ENCODE measurements at places on chromosomes 4 and X.

- DNase-seq, result no peak
These were observed 370.9 kb upstream of the SMIM31 start for GRCh38 chr4:164383058-164383357.

DNA sequence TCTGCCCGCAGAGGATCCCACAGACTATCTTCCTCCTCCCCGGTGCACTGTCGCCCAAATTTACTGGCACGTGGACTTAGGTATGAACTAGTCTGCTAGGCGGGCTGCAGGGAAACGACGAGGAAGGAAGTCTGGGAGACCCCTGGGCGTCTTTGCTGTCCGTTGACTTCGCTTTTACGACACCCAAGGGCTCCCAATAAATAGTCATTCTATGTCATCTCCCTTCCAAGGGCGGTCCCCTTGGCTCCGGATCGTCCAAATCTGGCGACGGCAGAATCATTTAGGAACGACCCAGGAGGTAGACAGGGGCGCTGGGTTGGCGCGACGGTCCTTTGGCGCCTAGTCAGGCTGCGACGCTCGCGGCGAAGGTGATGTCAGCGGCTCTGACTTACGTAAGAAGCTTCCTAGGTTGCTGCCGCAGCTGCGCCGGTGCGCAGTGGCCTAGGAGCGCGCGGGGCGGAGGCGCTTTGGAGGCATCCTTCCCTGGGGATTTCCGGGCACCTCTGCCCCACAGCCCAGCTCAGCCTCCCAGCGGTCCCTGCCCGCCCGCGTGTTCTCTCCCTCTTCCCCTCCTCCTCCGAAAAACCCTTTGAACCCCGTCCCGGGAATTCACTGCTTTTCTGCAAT lies 2.2 kb downstream of the NHS start:
- no peak for DNase-seq

DNA sequence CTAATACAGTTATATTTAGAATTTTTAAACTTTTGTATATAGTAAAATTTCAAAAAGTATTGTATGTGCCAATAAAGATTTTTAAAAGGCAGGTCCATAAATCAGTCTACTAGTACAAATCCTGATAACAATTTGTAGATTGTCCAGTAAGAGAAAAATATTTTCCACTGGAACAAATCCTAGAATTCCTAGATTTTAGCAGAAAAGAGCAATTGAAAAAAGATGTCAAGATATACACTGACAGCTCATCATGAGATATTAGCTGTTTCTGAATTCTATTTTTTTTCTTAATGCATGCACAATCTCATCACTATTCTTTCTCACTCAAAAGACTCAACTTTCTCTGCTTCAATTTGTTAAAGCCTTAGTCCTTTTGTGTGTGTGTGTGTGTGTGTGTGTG lies 289.2 kb upstream of the MAD2L1 start:
- DNase-seq, result no peak

DNA sequence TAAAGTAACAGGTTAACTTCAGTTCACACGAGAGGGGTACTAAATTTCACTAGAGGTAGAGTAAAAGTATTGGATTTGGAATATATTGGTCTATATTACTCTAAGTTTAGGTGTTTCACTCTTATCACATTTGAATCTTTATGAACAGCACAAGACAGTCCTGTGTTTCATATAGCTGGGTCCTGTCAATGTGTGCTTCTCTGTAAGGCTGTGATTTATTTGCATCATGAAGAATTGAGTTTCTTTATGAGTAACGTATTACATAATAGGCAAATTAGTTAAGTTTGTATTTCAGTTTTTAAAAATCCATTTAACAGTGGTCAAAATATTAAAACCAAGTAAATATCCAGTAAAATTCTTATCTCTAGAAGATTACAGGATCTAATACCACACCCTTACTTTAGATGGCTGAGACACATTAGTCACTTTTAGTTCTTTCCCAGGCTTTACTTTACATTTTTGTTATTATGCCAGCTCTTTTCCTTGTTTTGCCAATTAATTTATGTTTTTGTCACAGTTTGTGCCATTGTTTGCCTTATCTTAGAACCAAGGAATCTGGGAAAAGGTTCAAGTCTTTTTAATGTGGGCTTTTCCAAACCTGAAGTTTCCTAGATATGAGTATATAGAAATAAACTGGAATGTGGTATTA lies 32.1 kb downstream of the NUDT6 start:
- no peak for DNase-seq

Data from CD4-positive, alpha-beta T cell treated with Interferon gamma for 1 hour (primary cell).